A549 (cell line): ENCODE measurements at places on chromosomes 3 and 15.

- no peak for DNase-seq
These were observed 137.7 kb upstream of the KLHL25 start for GRCh38 chr15:85932391-85932790.

DNA sequence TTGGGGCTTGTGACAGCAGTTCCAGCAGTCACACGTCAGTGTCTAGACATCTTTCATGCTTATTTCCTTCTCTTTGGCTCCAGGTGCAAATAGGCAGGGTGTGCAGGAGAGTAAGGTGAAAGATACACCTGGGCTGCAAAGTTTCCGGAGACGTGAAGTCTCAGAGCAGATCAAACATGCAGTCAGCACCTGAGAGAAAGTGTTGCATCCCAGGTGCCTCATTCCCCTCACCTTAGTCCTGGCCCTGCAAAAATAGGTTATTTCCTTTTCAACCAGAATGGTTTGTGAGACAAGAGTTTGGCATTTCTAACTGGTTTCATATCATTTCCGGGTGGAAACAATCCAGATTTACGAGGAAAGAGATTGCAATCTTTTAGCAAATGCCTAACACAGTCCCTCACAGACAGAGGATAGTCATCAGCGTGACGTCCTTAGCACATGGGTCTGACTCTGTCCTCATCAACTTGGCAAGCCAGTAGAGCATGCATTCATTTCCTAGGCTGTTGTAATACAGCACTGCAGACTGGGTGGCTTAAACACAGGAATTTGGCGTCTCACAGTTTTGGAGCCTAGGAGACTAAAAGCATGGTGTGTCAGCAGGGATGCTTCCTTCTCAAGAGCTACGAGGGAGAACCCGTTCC is 58.2 kb upstream of the ARRDC4 start:
- DNase-seq, result no peak

DNA sequence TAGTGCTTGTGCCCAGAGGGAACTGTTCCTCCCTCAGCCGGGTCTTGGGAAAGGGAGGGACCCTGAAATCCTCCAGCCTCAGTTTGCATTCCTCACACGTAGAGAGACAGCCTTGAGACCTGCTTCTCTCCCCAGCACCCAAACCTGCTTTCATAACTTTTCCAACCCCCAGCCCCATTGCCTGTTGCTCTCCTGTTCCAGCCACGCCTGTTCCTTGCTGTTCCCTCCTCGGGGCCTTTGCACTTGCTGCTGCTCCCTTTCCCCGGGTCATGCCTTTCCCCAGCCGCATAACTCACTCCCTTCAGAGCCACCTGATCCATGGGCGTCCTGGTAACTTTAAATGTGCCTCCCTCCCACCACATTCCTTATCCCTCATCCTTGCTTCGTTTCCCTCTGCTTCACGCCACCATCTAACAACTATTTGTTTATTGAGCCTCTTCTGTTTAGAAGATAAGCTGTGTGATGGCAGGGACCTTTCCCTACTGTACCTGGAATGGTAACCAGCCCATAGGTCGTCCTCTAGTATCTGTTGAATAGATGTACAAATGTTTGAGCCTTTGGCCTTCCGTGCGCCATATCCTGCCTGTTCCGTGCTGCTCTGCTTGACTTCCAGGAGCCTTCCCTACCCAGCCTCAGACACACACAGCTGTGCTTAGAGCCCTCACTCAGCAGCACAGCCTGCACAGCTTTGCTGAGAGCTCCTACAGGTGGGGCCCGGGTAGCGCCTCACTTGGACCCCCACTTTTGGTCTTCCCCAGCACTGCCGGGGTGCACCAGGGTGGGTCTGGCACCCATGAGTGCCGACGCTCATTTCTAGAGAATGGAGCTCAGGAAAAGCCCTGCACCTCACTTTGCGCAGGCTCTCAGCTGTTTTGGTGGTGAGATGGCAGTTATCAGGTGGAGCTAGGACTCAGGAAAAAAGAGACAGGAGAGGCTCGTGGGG is 60.2 kb downstream of the SCN5A start:
- DNase-seq, result no peak

GRCh38 chr3:59424268-59425010 is 374.6 kb upstream of the CFAP20DC start:
- no peak for DNase-seq

DNA sequence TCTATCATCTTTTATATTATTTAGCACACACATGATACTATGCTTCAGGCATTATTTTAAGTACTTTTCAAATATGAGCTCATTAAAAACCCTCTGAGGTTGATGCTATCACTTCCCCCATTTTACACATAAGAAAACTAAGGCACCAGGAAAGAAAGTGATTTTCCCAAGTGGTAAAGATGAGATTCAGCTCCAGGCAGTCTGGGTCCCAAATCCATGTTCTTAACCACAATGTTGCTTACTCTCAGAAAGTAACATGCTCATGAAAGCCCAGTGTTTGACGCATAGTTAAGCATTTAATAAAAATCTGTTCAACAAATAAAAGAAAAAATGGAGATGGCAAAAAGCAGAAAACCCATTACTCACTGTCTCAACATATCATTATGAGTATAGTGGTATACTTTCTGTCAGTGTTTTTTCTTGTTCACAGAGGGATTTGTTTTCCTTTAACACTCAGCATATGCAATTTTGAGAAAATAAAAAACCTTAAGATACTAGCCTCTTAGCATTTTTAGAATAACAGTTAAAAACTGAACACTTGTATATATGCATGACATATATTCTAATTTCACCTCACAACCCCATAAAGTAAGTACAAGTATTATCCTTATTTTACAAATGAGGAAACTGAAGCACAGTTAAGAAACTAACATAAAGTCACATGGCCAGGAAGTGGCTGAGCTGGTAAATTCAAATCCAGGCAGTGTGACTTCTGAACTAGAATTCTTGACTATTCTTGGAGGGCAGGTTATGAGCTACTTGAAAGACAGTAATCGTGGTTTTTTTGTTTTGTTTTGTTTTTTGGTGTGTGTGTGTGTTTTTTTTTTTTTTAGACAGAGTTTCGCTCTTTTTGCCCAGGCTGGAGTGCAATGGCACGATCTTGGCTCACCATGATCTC is 10.4 kb downstream of the PEAK1 start:
- no peak for DNase-seq

DNA sequence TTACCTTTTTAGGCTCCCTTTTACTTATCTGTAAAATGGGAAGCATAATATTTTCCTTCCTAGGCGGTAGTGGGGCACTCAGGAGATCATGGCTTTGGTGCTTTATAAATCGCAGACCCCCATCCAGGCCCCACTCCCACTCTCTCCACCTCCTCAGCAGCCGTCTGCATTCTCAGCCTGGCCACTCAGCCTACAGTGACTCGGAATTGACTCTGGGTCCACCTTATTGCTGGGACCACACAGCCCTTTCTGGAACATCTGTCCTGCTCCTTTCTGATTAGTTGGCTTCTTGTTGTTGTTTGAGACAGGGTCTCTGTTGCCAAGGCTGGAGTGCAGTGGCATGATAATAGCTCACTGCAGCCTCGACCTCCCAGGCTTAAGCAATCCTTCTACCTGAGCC is 76.5 kb downstream of the RPLP1 start:
- no peak for DNase-seq

GRCh38 chr3:79558943-79559342 is 208.9 kb downstream of the ROBO1 start:
- DNase-seq, result no peak

DNA sequence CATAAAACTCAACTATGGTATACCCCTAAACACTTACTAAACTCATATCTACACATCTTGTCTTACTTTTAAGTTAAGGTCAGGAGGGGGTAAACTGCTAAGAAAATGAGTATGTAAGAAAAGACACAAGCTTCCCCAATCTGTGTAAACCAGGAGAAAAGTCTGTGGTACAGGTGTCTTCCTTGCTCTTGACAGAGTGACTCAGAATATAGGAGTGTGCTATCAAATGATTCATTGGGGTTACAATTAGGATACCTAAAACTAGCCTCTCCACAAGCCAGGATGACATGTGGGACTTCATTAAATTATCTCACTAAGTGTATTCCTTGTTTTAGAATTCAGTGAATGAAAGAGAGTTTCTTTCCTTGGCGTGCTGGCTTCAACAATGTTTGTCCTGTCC is 274.8 kb downstream of the BBX start:
- DNase-seq, result no peak
